NCI-H82 (cell line): ENCODE measurements at places on chromosomes 7 and 10.
A peak's percentile ranks its signal among the peaks of the same experiment; 100 is the strongest.

DNA sequence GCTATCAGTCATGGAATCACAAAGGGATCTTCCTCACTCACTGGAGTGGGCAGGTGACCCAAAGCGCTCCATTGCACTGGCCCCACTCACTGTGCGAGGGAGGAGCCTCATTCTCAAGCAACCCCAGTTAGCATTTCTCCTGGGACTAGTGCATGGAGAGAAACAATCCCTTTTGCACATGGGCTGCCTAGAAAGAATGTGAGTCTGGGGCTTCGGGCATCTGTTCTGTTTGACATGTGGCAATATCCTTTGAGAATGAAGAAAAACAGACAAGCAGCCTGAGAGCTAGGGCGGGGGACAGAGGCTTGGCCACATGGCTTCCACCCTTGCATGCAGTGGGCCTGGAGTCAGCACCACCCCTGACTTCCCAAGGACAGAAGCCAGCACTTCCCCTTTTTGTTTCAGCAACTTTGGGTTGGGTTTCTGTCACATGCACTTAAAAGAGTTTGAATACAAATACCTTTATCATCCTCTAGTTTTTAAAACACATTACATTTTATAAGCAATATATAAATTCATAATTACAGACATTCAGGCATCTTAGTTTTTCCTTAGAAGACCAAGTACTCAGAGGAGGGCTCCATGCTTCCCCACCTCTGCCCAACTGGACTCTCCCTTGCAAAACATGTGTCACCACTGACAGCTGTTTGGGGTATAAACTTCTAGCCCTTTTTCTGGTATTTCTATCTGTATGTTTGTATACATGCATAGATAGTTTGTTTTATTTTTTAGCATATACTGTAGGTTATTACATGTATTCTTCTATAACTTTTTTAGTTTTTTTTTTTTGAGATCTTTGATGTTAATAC is 73.8 kb downstream of the RBM20 start:
- DNase-seq, result peak; percentile 63

- DNase-seq, result no peak
Observed at GRCh38 chr7:129906700-129907099, 46.1 kb downstream of the UBE2H start.

- no peak for DNase-seq
Observed at GRCh38 chr10:34622945-34623344, 192.2 kb downstream of the PARD3 start.

DNA sequence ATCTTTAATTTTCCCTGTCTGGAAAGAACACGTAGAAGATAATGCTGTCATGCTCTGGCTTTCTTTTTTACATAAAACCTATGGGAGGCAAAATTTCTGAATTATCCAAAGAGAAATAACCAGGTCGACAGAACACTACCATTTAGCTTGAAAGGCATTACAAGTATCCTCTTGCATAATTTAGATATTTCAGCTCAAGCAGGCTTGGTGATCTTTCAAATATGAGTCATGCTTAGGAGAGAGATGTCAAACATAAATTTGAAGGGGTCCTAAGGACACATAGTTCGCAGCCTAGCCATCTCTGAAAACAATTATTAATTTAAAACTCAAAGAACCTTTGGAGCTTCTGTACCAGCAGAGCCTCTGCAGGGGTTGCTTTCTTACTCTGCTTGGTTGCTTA is 100.9 kb downstream of the FAS start:
- no peak for DNase-seq

- DNase-seq, result no peak
Observed at GRCh38 chr10:22250897-22251660, 33.3 kb upstream of the EBLN1 start.
